ENCODE measurements at places on chromosomes 12 and 14.

- DNase-seq: peak; percentile 90
These were observed 52.3 kb downstream of the SOCS2 start for GRCh38 chr12:93624595-93625294.

DNA sequence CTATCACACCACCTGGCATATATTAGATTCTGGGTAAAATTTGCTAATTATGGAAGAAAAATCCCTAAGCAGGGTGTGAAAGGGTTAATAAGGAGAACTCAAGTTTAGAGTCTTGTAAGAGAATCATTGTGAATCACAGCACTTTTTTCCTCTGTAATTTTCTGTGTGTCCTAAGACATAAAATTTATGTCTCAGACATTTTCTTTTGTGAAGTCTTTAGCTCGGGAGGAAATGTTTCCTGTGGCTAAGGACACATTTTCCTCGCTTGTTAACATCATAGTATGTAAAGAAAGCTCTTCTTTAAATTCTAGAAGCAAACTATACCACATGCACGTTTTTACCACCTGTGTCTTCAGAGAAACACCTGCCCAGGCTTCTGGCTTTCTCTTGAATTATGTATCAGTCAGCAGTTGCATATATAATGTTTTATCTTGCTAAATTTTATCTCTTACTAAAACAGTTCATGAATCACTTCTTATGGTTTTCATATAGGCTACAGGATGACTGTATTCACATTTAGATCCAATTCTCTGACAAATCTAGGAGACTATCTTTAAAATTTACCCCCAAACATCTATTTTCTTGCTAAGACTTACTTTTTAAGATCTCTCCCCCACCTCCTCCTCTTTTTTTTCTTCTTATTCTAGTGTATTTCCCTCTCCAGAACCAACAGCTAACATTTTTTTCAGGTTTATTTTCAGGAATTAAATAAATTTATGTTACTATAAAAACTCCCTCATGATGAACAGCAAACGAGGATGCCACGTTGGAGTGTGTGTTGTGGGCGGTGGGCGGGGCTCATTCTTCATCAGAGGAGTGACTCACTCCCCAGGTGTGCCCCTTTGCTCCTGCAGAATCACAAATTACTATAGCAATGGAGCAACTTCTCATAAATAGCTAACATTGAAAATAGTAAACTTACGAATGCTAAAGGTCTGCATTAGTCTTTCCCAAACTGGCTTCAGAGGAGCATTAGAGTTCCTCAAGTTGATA, 11.6 kb upstream of the CSRP2 start:
- DNase-seq: no peak

DNA sequence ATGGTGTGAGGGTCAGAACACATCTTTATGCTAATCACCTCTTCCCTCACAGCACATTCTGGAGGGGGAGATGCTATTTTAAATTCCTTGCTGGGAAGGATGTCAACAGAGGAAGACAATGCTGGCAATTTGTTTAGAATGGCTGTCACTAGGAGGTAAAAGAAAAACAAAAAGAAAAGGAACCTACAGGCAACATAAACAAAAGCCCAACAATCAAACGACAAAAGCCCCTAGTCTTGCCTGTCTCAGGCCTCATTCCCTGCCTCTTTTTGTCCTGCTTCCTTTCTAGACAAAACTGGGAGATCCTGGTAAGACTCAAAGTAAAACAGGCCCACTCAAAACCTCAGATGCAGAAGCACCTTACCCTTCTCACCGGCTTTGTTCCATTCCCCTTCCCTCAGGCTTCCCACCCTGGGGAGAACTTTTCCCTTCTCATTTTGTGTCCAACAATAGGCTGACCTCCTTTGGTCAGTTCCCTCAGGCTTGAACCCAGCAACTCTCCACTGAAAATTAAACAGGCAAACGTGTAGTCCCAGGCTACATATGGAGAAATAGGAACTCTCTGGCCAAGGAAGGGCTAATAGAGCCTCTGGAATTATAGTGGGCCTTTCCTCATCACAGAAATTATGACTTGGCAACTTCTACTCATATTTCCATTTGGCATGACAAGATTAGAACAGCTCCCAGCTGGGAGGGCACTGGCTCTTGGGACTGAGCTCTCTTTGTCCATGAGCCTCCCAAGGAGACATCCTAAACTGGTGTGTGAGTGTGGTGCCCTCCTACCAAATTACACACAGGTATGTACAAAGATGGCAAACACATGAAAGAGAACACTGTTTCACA, 193.0 kb downstream of the MON2 start:
- no peak for DNase-seq

- DNase-seq: no peak
These were observed 43.3 kb upstream of the LRRK2 start for GRCh38 chr12:40181490-40181889.

DNA sequence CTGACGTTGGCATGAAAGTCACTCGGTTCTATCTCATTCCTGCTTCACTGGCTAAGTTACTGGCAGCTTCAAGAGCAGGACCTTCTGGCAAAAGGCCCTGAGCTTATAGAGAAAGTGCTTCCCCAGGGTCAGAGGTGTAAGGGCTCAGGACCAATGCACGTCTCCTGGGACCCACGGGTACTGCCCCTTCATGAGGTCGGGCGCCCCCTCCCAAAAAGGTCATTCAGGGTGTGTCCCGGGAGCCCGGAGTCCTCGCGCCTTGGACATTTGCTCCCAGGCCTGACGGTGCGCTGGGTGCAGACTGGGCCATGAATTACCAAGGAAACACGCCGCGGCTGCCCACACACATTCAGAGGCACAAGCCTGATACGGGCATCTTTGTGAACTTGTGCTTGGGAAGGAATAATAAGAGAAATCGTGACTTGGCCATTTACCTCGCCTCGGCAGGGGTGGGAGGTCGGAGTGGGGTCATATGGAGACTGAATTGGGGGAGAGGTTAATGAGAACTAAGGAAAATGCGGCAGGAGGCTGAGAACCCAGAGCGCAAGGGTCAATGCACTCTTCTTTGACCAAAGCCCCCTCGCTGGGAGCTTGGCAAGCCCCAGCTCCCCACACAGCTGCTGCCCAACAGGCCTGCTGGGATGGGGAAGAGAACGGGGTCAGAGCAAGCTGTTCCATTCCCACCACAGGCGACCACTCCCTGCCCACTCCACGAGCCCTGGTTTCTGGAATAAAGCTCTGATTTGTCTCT, 15.7 kb upstream of the SLC6A12 start:
- DNase-seq: no peak

DNA sequence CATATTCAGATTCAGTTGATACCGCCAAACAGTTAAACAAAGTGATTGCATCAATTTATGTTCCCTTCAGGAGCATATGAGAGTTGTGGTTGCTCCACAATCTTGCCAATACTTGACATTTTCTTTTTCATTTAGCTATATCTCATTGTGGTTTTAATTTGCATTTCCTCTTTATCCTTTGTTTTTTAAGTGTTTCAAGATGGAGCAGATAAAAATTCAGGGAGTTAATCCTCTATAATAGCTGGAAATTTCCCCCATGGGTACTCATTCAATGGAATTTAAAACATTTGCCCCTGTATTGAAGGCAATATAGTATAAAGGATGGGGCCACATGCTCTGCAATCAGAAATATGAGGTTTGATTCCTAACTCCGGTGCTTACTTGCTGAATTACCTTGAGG, 1.1 kb upstream of the EXD2 start:
- DNase-seq: no peak

DNA sequence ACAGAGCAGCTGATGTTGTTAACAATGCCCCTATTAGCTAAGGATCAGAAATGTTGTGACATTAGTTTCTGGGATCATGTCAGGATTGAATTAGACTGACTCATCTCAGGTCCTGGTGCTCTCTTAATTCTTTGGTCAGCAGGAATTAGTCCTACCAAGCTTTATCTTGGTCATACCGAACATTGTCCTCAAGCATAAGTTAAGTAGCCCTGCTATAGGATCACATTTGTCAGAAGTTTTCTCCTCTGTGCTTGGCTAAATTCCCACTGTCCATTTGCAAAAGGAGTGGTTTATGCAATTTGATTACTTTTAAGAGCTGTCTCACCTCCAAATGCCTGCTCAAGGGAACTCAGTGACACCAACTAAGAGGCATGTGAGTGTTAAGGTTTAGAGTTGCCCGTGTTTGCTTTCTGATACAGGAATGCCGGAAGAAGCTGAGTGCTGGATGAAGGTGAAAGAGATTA, 48.4 kb upstream of the IFNG-AS1 start:
- peak; percentile 65 for DNase-seq

- DNase-seq: peak; percentile 50
These were observed 43.6 kb downstream of the SYNE3 start for GRCh38 chr14:95472819-95473251.

DNA sequence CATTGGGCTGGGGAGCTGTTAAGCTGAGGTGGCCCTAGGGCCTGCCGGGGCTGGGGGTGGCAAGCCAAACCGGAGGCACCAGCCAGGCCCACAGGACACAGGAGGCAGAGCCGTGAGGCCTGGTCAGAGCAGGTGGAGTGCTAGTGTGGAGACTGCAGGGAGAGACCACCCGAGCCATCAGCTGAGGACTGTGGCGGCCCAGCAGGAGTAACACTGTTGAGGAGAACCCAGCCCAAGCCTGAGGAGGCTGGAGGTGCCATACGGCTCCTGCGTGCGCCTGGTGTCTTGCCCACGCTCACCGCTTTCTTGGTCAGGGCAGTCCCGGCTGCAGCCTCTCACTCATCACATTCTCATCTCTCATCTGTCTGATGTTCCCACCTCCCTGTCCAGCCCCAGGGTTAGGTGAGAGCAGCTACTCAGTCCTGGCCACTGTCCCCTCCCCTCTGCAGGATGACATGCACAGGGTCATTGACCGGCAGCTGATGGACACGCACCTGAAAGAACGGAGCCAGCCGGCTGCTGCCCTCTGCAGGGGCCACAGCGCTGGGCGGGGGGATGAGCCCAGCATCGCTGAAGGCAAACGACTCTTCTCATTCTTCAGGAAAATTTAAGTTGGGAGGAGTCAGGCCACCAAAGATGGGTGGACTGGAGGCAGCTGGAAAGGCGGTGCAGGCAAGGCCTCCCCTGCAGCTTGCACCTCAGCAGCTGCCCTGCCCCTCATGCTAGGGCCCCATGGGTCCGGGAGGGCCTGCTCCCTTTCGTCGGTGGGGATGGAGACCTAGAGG, 23.8 kb downstream of the RAB35 start:
- no peak for DNase-seq

DNA sequence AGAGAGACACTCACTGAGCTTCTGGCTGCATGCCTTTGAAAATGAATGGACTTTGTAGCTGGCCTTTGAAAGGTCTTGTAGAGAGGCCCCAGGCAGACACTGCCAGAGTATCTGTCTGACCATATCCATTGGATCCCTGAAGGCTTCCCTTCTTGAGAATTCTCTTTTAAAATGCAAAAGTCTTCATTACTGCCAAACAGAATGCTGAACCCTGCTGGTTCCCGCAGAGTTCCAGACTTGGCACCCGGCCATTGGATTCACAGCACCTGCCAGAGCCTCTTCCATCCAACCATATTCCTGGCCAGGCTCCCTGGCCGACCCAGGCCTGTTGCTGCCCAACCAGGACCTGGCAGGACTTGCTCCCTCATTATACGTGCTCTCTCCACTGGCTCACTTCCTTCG, 182.5 kb downstream of the GXYLT1 start:
- DNase-seq: no peak

- DNase-seq: no peak
These were observed 17.5 kb upstream of the ERGIC2 start for GRCh38 chr12:29398495-29398894.

- no peak for DNase-seq
These were observed 97.4 kb downstream of the LLPH start for GRCh38 chr12:66033151-66033550.

- peak; percentile 77 for DNase-seq
These were observed at the start of gene B4GALNT1 for GRCh38 chr12:57632958-57633840. B4GALNT1 (minus strand) TSS chr12:57633201; CDS start chr12:57632132, 1,069 bp downstream.

DNA sequence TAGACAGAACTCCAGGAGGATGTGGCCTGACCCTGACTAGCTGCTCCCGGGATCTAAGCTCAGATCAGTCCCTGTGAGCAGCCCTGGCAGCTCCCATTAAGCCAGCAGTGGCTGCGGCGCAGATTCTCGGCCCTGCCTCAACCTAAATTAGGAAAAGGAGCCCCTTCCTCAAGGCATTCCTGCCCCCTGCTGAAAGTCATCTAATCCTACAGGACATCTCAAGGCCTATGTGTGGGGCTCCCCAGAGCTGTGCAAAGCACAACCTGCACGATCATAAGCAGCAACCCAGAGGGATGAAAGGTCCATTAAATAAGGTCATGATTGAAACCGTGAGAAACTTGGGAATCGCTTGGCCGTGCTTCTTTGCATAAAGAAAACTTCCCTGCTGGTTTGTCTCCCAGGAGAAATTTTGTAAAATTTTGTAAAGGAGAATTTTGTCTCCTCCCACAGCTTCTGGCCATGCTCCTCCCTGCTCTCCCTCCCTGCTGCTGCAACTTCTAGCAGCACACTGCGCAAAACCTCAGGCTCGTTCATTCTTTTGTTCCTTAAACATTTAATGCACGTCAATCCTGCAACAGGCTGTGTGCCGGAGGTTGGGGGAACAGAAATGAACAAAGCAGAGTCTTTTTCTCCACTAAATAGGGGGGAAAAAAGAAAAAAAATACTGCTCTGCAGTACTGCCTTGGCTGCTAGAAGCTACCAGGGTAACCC, 96.6 kb upstream of the SLC35F4 start:
- DNase-seq: no peak

- DNase-seq: peak; percentile 19
These were observed 101.2 kb upstream of the CCDC175 start for GRCh38 chr14:59677771-59678231.

- DNase-seq: no peak
These were observed 72.3 kb downstream of the CRADD start for GRCh38 chr12:93749515-93749914.

DNA sequence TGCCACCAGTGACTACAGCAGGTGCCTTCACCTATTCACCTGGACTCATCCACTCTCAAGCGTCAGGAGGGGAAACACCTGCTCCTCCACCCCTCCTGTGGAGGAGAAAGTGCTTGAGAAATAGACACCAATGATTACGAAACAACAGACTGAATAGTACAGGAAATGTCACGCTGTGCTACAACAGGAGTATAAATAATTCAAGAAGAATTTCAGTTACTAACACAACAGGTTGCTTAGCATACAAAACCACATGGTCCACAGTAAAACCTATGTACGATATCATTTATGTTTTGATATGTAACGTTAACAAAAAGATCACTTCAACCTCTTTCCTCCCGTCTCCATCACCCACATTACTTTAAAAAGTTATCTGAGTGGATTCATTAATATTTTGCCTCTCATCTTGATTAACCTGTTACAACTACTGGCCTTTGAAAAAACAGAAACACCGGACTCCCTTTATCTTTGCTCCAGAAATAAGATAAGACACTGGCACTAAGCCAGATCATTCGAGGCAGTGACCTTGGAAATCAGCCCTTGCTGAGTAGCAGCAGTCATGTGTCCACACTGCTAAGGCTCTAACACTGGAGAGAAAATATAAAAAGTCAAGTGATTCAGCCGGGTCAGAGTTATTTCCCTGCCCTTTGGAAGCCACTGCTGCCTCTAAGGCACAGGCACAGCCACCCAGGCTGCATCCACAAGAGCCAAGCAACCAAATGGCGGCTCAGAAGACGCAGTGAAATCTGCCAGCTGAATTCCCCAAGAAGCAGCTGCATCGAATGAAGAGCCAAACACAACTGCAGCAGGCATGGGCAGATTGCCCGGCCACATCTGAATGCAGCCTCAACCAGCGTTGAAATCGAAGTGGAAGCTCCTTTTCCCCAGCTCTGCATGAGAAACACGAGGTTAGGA, 40.9 kb downstream of the NT5DC3 start:
- DNase-seq: peak; percentile 86

Measured in foreskin fibroblast (primary cell).